ENCODE measurements at places on chromosomes 13 and 19.

- no peak for DNase-seq
Measured at GRCh38 chr19:23991170-23991569, 76.5 kb downstream of the ZNF726 start.

DNA sequence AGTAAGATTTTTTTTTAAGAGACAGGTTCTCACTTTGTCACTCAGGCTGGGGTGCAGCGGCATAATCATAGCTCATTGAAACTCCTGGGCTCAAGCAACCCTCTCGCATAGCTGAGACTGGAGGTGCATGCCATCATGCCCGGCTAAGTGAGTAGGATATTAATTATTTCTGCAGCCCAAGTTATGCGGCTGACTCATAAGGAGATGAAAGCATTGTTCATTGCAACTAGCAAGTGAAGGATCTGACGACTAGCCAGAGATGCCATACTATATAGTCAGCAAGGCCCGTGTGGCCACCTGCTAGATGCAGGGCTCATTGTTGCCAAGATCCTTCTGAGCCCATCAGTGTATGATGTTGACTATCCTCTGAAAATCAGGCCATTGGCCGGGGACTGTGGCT lies 45.2 kb downstream of the ABCC4 start:
- peak; percentile 98 for DNase-seq

DNA sequence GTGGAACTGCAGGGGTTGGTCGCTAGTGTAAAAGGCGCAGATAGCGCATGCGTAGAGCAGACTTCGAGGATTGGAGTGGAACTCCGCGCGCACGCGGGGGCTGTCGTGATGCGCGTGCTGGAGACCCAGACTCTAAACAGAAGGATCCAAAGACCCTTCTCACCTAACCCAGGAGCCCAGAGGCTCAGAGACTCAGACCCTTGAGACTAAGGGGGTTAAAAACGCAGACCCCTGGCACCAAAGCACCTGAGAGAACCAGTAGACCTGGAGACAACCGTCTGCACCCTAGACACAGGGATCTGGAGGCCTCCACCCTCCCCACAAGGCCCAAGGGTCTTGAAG lies 567 bp upstream of the CTU1 start:
- no peak for DNase-seq

GRCh38 chr19:50949861-50950260 lies 3.0 kb downstream of the KLK5 start:
- DNase-seq = no peak

DNA sequence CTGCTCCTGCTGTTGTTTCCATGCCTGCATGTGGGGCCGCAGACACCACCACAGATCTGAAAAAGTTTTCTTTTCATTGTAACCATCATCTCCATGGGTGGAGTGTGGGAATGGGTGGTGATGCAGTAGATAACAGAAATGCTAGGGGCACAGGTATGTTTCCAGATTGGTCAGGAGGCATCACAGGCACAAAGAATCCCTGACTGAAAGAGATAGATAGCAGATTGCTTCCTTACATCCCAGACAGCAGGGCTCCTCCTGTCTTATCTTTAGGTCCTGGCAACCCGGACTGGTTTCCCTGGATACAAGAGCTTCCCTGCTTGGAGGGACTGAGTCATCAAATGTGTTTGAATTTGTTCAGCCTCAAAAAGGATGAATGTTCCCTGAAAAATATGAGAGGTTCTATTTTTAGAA lies 1937.6 kb downstream of the PCDH9 start:
- DNase-seq = no peak

DNA sequence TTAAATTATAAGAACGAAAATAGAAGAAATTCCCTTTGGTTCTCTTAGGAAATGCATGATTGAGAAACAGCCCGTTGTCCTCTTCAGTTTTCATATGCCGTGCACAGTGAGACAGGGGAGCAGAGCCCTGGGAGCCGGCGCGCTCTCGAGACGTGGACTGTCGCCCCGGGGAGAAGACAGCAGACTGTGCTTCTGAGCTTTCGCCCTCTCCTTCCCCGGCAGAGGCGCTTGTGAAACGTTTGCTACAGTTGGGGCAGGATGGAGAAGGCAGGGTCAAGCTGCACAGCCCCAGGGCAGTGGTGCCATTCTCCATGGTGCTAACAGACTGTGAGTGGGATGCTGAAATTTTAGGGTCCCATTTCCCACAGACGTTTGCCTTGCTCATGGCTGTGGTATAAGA lies 192.2 kb upstream of the KL start:
- no peak for DNase-seq

GRCh38 chr13:94712287-94712811 lies at the start of gene SOX21:
Gene SOX21 (minus strand): TSS chr13:94712545. CDS start chr13:94712049, 496 bp downstream.
- DNase-seq = no peak

- no peak for DNase-seq
Measured at GRCh38 chr13:45545686-45546409, 69.7 kb downstream of the ERICH6B start.

DNA sequence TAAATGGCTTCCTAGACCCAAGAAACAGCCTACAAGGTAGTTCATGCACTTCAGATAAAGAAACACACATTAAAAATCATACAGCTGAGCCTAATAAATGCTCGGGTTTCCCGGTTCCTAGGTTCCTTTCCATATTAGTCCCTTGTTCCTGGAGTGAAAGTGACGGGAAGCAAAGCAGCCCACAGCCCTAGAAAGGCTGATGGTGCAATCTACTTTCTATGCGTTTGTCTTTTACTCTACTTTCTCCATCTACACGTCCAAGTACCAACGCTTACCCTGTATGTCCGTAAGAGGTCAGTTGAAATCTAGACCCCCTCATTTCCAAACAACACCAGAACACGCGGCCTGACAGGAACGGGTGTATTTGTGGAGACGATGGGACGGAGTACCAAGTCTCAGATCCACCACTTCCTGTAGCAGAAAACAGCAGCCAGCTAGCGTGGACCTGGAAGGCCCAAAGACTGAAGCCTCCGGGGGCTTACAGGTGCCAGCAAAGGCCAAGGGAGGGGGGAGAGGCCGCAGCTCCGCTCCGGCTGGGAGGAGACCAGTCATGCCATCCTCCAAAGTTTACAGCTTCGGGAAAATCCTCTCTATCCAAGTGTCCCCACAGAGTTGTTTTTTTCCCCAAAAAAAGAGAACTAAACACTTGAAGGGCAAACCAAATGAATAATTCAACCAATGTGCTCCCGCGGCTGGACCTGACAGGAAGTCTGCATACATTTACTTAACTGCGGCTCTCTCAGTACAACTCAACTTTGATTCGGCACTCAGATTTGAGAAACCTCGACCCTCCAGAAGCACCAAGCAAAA lies 34.1 kb downstream of the STK24 start:
- no peak for DNase-seq

GRCh38 chr19:33780251-33780650 lies 16.4 kb upstream of the KCTD15 start:
- DNase-seq = no peak

DNA sequence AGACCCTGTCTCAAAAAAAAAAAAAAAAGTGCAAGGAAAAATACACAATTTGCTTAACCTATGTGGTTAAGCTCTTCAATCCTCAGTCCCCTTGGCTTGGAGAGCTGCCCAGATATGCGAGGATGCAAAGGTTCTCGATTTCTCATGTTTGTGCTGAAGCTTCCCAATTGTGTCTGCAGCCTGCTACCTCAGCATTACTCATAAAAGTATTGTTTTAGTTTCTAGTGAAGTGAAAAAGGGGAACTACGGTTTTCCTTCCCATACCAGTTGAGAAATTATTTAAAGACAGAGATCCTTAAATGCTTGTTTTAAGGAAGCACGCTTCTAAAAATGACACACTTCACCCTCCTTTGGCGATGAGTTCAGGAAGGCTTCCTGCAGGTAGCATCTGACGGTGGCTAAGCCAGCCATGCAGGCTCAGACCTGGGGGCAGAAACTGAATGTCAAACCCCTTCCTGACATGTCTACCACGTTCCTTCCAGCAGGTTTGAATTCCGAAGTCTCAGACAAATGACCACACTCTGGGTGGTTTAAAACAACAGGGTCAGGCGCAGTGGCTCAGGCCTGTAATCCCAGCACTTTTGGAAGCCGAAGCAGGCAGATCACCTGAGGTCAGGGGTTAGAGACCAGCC lies 47.9 kb downstream of the RUBCNL start:
- DNase-seq = peak; percentile 65
